ENCODE measurements at places on chromosomes 4 and X.

DNA sequence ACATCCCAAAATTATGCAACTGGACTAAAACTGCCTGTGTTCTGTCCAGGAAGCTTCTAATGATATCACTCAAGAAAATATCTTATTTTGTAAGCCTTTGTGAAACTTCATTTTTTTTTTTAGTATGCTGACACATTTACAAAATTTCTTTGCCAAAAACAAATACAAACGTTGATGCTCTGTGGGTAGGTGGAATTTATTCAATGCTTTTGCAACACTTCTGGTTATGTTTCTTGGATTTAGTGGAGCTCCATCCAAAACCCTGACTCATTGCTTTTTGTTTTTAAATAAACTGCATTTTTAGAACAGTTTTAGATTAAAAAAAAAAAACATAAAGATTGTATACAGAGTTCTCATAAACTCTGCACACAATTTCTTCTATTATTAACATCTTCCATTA, 250.9 kb upstream of the MAOA start:
- DNase-seq, result no peak

DNA sequence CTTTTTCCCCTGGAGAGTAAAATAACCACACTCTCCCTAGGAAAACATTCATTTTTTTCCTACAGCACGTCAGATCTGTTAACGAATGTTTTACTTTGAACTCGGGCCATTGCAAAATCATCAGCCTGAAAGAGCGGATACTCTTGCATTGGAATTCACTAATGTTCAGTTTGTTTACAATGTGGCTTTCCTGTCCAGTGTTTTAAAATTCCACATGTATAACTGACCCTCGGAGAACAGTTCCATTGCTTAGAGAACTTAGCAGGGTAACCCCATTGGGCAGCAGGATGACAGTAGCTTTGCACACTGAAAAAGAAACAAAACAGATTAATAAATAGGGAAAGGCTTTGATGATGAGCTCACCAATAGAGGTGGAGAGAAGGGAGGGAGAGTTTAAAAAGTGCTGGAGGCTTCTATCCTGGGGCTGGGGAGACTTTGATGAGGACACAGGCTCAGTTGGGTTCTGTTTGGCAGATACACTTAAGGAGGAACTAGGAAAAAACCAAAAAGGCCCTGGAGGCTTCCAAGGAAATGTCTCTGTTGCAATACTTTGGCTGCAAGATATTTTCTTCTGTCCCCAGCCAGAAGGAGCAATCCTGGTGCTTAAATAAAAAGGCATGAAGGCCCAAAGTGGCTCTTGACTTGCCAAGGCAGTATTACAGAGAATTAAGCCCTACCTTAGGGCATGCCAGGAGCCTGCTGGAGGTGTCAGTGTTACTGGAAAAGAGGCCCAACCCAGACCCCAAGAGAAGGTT, 143.1 kb downstream of the ARSF start:
- no peak for DNase-seq

GRCh38 chr4:26746802-26747213, 113.8 kb upstream of the STIM2 start:
- DNase-seq, result no peak

GRCh38 chrX:140157611-140158010, 192.3 kb upstream of the CXorf66 start:
- no peak for DNase-seq

DNA sequence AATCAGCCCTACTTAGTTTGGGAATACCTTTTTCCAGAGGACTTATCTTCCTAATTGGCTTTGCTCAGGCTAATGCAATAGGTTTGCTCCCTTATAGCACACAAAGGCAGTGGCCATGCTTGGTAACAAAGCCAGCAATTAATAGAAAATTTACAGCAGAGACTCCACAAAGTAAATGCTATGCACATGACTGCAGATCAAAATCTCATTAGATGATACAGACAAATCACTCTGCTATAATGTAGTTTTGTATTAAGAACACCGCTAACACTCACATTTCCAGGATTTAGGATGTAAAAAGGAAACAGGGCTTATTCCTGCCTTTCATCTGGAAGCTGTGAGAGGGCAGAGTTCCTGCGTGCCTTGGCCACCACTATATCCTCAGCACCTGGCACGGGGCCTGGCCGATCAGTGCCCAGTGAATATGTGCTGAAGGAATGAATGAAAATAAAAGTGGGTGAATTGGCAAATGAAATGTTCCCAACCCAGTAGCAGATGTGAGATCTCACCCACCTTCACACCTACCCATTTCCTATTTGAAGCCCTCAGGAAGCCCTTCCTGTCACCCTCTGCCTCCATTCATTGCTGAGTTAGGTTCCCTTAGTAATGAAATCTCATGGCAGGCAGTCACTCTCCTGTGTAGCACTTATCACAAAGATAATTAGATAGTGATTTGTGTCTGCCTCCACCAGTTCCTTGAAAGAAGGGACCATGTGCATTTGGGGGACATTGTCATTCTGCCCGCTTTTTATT, 5.1 kb downstream of the SEPTIN6 start:
- no peak for DNase-seq

All from anterior cingulate cortex (tissue), 58 donors.